Right renal cortex interstitium (tissue), 3 donors: ENCODE measurements at places on chromosomes 7 and 10.

- no peak for DNase-seq
Measured at GRCh38 chr10:1374511-1375345, 318.5 kb downstream of the WDR37 start.

DNA sequence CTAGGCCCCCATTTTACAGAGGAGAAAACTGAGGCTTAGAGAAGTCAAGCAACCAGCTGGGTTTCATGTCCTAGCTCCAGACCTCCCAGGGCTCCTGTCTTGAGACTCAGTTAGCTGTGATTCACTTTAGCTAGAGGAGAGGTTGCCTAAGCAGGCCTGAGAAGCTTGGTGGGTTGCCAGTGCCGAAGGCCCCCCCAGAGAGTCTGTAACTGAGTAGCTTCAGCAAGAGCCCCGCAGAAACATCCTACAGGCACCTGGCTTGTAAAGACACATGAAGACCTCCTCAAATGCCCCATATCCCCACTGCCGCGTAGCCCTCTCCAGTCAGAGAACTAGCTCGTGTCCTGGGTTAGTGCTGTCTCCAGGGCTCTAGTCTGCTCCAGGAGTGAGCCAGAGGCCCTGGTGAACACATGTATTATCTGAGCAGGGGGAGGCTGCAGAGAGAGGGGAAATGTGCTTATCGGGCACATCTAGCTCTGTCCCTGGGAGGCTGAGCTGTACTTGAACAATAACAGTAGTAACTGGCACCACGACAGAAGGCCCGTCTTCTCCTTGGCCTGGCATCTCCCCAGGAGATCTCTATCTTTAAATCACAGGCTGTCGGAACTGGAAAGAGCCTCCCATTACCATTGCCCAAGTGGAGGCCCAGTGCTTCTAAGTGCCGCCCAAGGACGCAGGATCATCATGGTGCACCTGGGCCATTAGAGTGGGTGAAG is 28.9 kb downstream of the UNC5B start:
- DNase-seq: no peak

- DNase-seq: no peak
Measured at GRCh38 chr7:51250512-51250911, 66.1 kb downstream of the COBL start.

DNA sequence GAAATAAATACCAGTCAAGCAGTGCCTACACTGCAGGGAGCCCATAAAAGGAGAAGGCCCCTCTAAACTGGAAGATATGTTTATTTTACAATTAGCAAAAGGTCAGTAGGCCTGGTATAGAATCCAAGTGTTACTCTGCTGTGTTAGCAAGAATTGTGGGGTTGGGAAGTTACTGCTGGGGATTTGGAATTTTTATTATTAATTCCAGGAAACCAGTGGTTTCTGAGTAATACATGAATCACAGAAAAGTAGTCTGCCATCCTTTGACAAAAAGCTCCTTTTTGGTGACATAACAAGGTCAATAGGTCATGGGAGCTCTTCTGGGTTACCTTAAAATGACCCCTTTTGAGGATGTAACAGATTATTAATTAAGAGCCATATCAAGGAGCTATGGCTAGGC is 67.4 kb downstream of the ZNF92 start:
- DNase-seq: no peak

DNA sequence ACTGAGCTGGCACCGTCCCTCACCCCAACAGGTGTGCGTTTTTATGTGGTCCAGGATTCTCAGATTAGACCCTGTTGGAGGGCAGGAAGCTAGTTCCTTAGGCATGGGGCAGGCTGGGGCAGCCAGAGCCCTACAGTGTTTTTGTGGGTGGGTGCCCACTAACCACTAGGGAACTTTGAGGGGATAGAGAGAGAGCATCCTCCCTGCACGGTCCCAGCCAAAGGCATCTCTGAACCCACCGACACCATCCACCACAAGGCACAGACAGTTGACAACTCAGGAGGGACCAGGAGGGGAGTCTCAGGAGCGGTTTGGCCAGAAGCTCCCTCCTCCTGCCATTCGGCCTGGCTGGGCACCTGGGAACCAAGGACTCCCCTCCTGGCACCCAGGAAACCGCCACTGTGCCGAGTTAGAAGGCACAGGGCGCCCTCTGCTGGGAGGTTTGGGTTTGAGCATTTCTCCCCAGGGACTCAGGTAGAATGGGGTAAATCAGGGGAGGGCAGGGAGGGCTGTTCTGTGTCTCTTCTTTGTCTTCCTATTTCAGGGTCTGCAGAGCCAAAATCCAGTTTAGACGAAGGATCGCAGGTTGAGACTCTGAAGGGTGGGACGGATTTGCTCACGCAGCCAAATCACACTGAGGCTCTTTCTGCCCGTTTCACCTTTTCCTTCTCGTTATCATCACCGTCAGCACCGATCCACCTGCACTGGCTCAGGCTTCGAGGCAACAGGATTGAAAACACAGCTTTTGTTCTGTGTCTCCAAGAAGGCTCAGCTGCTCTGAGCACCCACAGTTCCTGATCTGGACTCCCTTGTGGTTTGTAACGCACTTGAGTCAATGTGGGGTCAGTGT is 84.8 kb upstream of the COL13A1 start:
- DNase-seq: no peak

DNA sequence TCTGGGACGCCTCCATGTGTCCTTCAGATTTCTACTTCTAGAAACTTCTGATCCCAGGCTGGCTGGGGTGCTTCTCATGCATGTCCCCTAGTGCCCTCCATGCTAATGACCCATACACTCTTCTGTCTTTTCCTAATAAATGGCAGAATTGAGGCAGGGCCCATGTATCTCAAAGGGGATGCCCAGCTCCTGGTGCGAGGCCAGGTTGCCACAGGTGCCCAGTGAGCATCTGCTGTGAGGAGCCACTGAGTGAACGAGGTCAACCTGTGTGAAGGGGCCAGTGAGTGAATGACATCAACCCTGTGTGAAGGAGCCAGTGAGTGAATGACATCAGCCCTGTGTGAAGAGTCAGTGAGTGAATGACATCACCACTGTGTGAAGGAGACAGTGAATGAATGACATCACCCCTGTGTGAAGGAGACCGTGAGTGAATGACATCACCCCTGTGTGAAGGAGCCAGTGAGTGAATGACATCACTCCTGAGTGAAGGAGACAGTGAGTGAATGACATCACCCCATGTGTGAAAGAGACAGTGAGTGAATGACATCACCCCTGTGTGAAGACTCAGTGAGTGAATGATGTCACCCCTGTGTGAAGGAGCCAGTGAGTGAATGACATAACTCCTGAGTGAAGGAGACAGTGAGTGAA is 478.9 kb downstream of the PTPRN2 start:
- DNase-seq: no peak

DNA sequence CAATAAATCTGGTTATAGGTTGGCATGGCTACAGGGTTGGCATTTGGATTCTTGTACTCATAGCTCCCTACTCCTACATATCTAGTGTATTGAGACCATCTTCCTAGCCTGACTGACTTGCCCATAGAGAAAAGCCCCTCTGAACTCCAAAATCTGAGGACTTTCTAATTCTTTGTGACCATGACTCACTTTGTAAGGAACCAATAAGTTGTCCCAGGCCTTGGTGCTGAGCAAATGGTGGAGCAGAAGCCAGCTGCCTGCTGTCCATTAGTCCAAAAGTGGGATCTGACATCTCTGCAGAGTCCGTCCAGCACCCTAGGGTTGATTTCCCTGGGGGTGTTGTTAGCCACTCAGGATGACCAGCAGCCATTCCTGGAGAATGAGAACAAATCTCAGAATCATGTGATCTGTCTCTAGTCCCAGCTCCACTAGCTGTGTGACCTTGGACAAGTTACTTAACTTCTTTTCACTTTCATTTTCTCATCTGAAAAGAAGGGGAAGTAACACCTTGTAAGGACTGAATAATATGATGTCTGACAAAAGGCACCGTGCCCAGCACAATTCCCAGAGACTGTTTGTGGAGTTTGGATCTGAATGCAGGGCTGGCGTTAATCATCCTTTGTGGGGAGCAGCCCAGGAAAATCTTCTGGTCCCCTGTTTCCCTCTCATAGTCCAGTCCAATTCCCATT is 44.1 kb downstream of the MTURN start:
- no peak for DNase-seq

DNA sequence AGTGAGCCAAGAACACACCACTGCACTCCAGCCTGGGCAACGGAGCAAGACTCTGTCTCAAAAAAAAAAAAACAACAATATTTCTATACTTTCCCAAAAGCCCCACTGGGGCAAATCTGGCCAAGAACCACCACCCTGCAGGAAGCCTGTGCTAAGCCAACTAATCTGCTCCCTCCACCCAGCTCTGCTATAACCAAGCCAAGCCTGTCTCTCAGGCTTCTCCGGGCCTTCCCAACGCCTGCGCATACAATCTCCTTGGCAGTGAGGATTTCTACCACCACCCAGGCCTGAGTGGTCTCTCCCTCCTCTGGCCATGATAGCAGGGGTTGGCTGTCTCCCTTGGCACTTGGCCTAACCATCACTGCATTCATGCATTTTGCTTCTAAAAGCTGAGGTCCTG is 14.2 kb downstream of the DDX56 start:
- no peak for DNase-seq

DNA sequence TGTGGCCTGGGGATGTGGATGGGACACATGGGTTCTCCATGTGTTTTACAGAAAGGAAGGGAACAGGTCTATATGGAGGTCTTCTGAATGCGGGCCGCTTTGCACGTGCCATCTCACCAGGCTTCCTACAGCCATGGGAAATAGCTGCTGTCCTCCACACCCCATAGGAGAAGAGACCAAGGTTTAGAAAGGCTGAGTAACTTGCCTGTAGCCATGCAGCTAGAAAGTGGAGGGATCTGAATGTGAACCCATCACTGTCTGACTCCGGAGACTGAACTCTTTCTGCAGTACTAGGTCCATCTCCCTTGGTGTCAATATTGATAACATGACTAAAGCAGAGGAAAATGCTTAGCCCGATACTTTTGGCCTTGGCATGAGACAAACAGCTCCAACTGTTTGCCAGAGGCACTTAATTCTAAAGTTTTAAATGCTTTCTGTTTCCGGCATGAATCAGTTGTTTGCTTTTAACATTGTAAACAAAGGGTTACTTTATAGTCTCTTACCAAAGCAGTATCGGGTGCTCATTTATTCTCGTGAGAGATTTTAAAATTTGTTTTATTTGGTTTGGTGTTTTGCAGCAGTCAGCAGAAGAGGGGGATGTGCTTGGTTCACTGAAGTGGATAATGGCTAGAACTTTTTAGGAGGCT is 64.8 kb upstream of the LOXL4 start:
- no peak for DNase-seq

GRCh38 chr10:77005871-77006270 is 631.7 kb downstream of the KCNMA1 start:
- DNase-seq: no peak

DNA sequence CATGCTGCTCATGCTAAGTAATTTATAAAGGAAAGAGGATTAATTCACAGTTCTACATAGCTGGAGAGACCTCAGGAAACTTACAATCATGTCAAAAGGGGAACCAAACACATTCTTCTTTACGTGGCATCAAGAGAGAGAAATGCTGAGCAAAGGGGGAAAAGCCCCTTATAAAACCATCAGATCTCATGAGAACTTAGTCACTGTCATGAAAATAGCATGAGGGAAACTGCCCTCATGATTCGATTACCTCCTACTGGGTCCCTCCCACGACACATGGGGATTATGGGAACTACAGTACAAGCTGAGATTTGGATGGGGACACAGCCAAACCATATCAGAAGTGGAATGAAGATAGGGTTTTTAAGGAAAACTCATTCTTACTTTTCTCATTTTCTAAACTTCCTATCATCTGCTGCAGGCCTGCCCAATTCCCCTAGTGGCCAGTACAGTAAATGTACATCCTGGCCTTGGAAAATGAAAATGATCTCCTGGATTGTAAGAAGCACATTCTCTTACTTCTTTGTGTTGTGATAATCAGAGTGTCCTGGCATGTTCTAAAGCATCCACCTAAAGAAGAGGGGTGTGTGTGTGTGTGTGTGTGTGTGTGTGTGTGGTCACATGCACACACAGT is 421.5 kb downstream of the LRMDA start:
- no peak for DNase-seq

DNA sequence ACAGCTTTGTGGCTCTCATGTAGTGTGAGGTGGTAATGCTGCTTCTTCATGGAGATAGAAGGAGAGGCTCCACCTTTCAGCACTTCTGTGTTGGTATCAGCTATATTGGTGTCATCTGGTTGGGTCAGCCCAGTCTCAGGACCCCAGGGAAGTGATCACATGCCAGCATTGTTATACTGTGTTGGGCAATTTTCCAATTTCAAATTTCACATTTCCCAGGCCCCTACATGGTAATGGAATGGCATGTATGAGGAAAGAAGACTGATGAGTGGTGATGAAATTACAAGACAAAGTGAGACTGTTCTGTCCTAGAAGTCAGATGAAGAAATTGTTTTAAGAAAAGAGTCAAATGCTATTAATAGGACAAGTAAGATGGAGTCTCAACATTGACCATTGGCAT is 3.7 kb upstream of the AKR1C3 start:
- DNase-seq: no peak

- DNase-seq: no peak
Measured at GRCh38 chr7:92563345-92563744, 26.8 kb downstream of the FAM133B start.
